ENCODE measurements at places on chromosomes 1 and 21.
A peak's percentile ranks its signal among the peaks of the same experiment; 100 is the strongest.

DNA sequence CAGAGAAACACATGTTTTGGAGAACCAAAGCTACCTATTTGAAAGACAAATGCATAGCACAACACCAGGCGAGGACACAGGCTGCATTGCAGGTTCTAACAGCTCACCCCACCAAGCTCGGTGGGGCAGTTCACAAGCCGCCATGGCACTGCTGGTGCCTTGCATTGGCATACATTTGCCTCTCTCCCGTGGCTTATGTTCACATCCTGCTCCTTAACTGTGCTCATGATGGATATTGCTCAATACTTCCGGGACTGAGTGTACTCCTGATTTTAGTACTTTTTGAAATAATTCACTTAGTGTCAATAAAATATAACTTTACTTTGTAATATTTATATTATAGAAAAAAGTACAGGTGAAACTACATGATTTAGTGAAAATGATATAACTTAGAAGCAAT lies 1187.4 kb upstream of the NCAM2 start:
- DNase-seq = no peak

DNA sequence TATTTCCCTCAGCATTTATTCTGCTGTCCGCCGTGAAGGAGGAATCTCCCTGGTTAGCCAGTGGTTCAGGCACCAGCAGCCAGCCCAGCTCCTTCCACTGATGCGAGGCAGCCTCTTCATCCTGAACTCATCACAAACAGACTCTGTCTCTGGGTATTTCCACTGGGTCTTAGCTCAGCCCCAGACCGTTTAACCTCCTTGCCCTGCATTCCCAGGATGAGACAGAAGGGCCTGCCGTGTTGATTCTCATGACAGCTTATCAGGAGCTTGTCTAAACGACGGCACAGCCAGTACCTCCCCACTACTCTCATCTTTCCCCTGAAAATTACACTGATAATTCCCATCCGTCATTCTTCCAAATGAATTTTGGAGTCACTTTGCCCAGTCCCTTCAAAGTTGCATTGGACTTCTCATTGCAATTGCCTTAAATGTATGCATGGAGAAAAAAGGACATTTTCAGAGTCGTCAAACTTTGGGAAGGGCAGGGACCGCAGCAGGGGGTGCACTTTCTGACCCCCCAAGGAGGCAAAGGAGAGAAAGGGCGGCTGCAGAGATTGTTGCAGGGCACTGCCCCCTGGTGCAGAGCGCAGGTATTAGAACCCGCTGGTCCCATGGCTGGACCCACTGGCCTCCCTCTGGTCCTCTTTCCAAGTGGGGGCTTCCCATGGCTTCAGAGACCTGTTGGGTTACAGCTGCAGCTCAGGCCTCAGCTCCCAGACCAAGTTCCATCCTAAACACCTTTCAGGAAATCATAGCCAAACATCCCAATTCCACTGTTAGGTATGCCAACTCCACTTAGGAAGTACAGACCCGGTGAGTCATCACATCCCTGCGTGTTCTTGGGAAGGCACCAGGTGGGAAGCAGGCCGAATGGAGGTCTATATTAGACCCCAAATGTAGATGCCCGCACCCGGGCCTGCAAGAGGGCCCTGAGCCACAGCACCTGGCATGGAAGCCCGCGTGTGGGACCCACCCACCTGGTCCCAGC lies 3.7 kb upstream of the MEGF6 start:
- DNase-seq = no peak

GRCh38 chr21:46607636-46608035 lies 2.8 kb upstream of the S100B start:
- DNase-seq = no peak

- DNase-seq = peak; percentile 50
Measured at GRCh38 chr1:58783090-58783992, 506 bp downstream of the JUN start.

DNA sequence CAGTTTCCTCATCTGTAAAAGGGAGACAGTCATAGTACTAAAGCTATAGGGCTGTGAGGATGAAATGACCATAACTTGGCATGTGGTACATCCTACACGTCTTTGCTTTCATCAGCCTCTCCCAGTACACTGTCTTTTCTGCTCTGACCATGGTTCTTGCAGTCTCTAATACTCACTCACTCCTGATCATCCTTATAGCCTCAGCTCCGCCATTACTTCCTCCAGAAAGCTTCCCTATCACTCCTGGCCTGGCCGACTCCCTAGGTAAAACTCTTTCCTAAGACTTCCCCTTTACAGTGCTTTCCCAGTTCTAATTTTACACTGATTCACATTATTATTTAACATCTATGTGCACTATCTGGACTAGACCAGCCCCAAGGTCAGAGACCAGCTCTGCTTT lies 5.0 kb upstream of the MRPL24 start:
- DNase-seq = no peak

GRCh38 chr1:193309936-193310475 lies 123.6 kb upstream of the B3GALT2 start:
- no peak for DNase-seq

DNA sequence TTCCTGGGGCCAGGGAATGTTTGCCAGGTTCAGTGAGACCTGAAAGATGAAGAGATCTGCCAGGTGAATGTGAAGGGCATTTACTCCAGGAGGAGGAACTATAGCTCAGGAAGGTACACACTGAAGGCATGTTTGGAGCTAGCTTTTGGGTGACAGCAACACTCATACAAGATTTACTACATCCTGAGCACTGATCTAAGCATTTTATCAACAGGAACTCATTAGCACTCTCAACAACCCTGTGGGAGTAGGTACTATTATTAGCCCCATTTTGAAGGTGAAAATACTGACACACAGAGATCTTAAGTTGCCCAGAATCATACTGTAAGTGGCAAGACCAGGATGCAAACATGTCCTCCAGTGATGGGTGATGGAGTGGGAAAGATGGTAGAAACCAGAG lies 6.7 kb downstream of the GADD45A start:
- DNase-seq = no peak

GRCh38 chr1:190098756-190099155 lies 378.9 kb downstream of the BRINP3 start:
- DNase-seq = no peak

DNA sequence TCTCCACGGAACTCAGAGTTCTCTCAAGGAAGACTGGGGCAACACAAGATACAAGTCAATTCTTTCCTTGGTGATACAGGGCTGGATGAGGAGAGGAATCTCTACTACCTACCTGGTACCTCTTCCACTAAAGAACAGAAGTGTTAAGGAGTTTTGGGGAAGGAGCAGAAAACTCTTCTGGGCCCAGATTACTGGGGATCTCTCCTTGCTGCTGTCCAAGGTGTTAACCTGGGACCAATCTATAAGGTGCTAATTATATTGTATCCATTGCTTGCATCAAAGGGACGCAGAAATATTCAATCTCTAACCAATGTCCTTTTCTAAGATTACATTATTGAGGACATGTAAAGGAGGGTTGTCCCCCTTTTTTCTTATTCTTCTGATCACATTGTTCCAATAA lies 1102.5 kb downstream of the AMY1C start:
- DNase-seq = no peak

GRCh38 chr1:146036241-146036964 lies 14.9 kb upstream of the HJV start:
- peak; percentile 62 for DNase-seq

GRCh38 chr1:25657121-25657882 lies 40.7 kb downstream of the MAN1C1 start:
- no peak for DNase-seq

DNA sequence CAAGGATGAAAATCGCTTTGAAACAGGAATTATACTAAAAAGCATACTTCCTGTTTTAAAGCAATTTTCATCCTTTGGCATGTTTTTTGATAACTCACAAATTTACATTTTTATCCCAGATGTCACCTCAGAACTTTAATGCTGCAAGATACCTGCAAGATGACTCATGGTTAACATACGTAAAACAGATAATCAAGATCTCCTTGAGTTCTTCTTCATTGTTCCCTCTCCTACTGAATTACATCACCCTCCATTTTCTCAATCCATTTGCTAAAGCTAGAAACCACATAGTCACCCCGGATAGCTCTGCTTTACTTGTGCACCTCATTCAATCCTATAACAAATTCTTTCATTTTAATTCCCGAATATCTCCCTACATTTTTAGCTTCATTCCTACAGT lies 1114.2 kb downstream of the PLA2G4A start:
- DNase-seq = no peak

GRCh38 chr1:51833700-51834099 lies 44.8 kb downstream of the NRDC start:
- DNase-seq = no peak

DNA sequence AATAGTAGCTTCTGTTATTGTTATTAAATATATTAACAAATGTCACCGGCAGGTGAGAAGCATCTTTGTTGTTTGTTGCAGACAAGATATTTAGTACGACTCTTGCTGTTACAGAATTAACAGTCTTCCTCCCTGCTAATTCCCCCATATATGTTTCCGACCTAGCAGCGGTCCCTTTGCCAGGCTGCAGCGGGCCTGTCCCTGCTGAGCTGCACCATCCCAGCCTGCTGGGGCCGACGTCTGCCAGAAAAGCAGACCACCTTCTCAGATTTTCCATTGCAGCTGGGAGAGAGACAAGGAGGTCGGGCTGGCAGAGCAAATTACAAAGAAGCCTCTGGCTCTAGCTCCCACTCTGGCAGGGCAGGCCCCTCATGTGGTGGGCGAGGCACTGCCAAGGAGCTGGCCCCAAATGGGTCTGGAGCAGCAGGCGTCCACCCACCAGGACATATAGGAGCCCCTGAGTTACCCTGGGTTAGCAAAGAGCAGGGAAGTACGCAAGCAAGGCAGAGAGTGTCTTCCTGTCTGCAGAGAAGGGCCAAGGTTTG lies 142.7 kb downstream of the FOXD2 start:
- no peak for DNase-seq

DNA sequence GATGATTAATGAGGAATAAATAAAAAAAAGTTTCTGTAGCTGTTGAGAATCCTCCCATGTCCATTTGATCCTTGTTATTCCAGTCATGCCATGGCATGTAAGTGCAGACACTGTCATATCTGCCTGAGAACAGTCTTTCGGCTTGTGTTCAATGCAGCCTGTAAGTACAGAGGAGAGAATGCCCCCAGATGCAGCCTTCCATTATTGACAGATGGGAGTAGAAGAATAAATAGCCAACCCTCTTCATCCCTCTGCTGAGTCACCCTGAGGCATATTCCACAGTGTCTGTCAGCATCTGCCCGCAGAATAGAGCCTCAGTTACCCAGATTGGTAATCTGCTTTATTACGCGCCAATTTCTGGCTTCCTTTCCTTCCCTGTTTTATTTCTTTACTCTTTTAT lies 139.4 kb downstream of the LRRC7 start:
- peak; percentile 48 for DNase-seq

- DNase-seq = no peak
Measured at GRCh38 chr1:209425959-209426358, 157.6 kb upstream of the CAMK1G start.

DNA sequence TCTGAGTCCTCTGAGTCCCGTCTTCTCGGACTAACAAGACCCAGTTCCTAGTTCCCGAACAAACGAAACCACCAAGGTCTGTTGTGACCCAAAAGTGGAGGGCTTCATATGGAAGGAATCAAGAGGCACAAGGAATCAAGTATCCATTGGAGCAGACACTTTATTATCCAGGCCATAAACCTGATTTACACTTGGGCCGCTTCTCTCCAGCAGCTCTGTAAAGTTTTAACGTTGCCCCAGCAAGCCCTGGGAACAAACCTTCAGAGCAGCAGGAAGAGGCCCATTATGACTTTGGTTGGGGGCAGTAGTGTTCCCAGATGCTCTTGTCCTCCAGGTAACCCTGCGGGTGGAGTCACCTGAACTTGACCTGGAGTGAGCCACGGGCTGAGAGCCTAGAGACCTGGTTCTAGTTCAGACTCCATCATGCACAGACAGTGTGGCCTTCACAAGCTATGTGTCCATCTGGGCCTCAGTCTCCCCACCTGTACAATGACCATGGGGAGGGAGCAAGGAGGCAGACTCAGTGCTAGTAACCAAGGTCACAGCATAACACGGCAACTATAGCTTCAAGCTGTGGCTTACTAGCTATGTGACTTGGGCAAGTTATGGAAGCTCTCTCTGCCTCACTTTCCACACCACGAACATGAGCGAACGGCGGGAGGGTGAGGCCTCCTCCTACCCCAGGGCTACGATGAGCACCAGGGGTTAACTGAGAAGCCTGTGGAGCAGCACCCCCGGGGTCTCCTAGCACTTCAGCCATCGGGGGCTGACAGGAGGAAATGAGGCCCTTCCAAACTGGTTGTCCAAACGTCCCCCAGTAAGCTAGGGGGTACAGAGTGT lies 95.7 kb downstream of the GLIS1 start:
- no peak for DNase-seq

GRCh38 chr1:28577052-28577678 lies 14.9 kb upstream of the RAB42 start:
- no peak for DNase-seq

GRCh38 chr1:22790232-22791008 lies 79.8 kb downstream of the EPHB2 start:
- no peak for DNase-seq

- no peak for DNase-seq
Measured at GRCh38 chr1:203169770-203170520, 5.7 kb downstream of the MYBPH start.

GRCh38 chr1:107535091-107535490 lies 394.3 kb downstream of the NTNG1 start:
- peak; percentile 98 for DNase-seq

DNA sequence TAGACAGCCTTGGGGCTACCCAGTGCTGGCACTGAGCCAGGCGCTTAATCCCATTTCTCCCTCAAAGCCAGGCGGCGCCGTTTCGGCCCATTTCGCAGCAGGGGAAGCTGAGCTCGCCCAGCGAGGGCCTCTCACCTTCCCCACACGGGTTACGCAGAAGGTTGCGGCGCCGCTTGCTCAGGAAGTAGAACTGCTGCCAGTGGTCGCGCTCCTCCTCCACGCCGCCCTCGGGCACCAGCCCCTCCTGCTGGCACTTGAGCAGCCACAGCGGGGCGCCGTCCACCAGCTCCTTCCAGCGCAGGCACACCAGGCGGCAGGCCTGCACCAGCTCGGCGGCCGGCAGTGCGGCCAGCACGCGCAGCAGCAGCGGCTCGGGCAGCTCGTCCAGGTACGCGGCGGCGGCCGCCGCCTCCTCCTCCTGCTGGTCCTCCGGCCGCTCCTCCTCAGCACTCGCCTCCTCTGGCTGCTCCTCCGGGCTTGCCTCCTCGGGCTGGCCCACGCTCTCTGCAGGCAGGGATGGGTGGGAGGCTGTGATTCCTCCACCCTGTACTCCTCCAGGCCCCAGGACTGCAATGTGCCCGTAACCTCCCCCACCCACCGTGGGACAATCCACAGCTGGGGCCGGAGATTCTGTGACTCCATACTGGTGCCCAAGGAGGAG lies 3.8 kb downstream of the FBXO2 start:
- DNase-seq = no peak

- DNase-seq = no peak
Measured at GRCh38 chr21:37437376-37438080, 71.0 kb downstream of the DYRK1A start.

DNA sequence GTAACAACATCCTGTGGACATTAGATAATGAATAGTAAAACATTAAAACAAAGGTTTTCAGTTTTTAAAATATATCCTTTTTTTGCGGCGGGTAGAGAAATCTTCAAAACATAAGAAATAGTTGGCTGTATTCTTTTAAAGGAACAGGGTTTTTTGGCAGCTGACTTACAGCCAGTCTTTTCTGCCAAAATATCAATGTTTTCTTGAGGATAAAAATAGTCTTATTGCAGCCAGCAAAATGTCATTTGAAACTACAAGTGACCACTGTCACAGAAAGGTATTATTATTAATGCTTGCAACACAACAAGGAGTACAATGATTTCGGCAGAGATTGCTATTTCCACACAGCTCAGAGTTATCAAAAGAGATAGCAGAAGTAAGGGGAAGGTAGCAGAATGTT lies 21.4 kb downstream of the OLFM3 start:
- DNase-seq = peak; percentile 51

Measured in NCI-H446 treated with DMSO at 0.1 percent for 48 hours (cell line).